ENCODE measurements at places on chromosomes 16 and 17.

DNA sequence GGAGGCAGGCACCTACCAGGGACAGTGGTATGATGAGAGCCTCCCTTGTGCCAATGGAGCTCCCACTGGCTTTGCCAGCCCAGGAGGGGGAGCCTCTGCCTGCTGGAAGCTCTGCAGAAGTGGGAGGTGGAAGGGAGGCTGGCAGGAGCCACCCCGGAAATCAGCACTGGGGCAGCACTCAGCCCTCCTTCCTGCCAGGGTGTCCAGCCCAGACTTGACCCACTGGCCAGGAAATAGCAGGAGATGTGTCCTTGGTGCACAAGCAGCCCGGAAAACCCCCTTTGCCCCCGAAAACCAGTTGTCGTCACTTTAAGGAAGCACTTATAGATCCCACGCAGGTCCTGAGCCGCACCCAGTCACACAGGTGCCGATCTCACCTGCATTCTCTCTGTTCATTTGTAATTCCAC lies 49.3 kb upstream of the CACNG4 start:
- no peaks in the 10 kb centered on the region for H3K36me3 ChIP-seq
- H3K27ac ChIP-seq = no peak overlapping the region
- DNase-seq = no peak
- no peaks in the 10 kb centered on the region for H3K4me1 ChIP-seq
- no peak overlapping the region for H3K4me3 ChIP-seq

GRCh38 chr17:76572201-76572910 lies 13.3 kb downstream of the ST6GALNAC2 start:
- H3K36me3 ChIP-seq = no peaks in the 10 kb centered on the region
- H3K4me1 ChIP-seq = no peaks in the 10 kb centered on the region
- DNase-seq = no peak
- no peak overlapping the region for H3K4me3 ChIP-seq
- no peaks in the 10 kb centered on the region for H3K27me3 ChIP-seq

DNA sequence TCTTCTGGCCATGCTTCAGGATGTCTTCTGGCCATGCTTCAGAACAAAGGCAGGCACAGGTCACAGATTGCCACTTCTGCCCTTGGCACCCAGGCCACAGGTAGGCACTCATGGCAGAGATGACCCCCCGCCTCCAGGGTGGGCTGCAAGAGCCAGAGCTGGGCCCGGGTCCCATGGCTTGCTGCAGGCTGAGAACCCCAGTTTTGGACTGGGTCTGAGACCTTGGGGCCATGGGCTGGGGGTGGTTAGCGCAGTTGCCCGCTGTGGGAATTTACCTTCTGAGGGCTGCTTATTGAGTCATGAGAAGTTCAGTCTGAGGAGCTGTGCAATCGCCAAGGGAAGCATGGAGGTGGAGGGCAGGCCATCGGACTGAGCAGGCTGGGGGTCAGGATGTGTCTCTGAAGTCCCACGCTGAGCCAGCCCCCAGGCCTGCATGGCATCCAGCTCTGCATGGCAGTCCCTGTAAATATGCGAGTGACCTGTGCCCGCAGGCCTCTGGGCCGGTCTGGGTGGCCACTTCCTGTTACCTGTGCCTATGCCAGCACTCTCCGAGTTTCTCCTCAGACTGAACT lies 1.7 kb downstream of the ANKRD13B start:
- no peak overlapping the region for H3K27ac ChIP-seq
- no peaks in the 10 kb centered on the region for H3K27me3 ChIP-seq
- H3K4me3 ChIP-seq = peak overlapping the region; percentile 61
- peaks cover 17% of the 10 kb centered on the region for H3K4me1 ChIP-seq
- no peaks in the 10 kb centered on the region for H3K36me3 ChIP-seq
- DNase-seq = no peak

DNA sequence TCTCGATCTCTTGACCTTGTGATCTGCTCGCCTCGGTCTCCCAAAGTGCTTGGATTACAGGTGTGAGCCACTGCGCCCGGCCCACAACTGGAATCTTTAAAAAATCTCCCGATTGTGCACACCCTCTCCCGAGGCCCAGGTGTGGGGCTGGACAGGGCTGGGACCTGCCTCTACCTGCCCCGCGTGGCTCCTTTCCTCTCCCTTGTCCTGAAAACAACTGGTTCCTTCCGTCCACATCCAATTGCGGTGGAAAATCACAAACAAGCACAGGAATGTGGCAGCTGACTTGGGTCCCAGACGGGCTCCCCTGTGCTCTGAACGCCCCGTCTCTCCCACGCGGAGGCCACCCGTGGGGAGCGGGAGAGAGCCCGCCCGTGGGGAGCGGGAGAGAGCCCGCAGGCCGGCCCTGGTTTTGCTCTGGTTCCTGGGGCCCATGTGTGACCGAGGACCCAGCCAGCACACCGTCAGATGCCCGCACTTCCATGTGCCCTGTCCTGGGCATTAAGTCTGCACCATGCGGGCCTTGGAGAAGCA lies 3.0 kb upstream of the TMEM204 start:
- H3K4me3 ChIP-seq = no peak overlapping the region
- H3K27ac ChIP-seq = peak overlapping the region; percentile 58
- H3K27me3 ChIP-seq = no peaks in the 10 kb centered on the region
- no peak for DNase-seq

- H3K27me3 ChIP-seq = no peaks in the 10 kb centered on the region
Measured at GRCh38 chr17:67576471-67577115, 141.1 kb upstream of the NOL11 start.

DNA sequence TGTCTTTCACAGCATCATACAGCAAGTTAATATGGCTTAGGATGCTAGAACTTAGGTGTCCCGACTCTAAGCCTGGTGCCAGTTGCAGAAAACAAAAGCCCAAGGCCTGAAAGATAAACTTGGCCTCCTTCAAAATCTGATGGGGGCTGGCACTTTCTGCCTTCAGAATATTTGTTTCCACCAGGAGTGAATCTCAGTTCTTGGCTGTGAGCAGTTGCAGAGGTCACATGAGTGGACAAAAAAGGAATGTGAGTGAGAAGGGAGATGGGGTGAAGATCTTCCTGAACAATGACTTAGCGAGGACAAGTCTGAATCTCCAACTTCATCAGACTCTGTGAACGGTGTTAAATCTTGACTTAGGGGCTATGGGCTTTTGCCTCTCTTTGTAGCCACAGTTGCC lies 46.6 kb downstream of the HOXB1 start:
- peak overlapping the region; percentile 4 for H3K4me3 ChIP-seq
- no peaks in the 10 kb centered on the region for H3K36me3 ChIP-seq
- H3K27ac ChIP-seq = peak overlapping the region; percentile 96

- H3K4me1 ChIP-seq = peaks cover 34% of the 10 kb centered on the region
- peak; percentile 86 for DNase-seq
- peak overlapping the region; percentile 49 for H3K27ac ChIP-seq
- H3K27me3 ChIP-seq = no peaks in the 10 kb centered on the region
- H3K4me3 ChIP-seq = peak overlapping the region; percentile 93
Measured at GRCh38 chr17:48051706-48052486, 3.7 kb downstream of the NFE2L1 start.

- peaks cover 8% of the 10 kb centered on the region for H3K36me3 ChIP-seq
- peak overlapping the region; percentile 81 for H3K4me3 ChIP-seq
- peaks cover 7% of the 10 kb centered on the region for H3K4me1 ChIP-seq
- no peak overlapping the region for H3K27ac ChIP-seq
Measured at GRCh38 chr16:1942047-1942809, 771 bp downstream of the MSRB1 start.

- no peaks in the 10 kb centered on the region for H3K36me3 ChIP-seq
- H3K4me1 ChIP-seq = no peaks in the 10 kb centered on the region
- no peaks in the 10 kb centered on the region for H3K27me3 ChIP-seq
- H3K27ac ChIP-seq = no peak overlapping the region
Measured at GRCh38 chr16:78786635-78787034, 687.2 kb downstream of the WWOX start.

GRCh38 chr16:9112166-9112843 lies 20.9 kb downstream of the HAPSTR1 start:
- peaks cover 4% of the 10 kb centered on the region for H3K36me3 ChIP-seq
- H3K4me1 ChIP-seq = peaks cover 20% of the 10 kb centered on the region
- H3K4me3 ChIP-seq = no peak overlapping the region

GRCh38 chr17:59652119-59652518 lies 32.4 kb downstream of the CLTC start:
- no peaks in the 10 kb centered on the region for H3K27me3 ChIP-seq
- peaks cover 20% of the 10 kb centered on the region for H3K36me3 ChIP-seq
- H3K4me3 ChIP-seq = no peak overlapping the region
- peak; percentile 83 for DNase-seq
- H3K27ac ChIP-seq = no peak overlapping the region
- peaks cover 4% of the 10 kb centered on the region for H3K4me1 ChIP-seq

DNA sequence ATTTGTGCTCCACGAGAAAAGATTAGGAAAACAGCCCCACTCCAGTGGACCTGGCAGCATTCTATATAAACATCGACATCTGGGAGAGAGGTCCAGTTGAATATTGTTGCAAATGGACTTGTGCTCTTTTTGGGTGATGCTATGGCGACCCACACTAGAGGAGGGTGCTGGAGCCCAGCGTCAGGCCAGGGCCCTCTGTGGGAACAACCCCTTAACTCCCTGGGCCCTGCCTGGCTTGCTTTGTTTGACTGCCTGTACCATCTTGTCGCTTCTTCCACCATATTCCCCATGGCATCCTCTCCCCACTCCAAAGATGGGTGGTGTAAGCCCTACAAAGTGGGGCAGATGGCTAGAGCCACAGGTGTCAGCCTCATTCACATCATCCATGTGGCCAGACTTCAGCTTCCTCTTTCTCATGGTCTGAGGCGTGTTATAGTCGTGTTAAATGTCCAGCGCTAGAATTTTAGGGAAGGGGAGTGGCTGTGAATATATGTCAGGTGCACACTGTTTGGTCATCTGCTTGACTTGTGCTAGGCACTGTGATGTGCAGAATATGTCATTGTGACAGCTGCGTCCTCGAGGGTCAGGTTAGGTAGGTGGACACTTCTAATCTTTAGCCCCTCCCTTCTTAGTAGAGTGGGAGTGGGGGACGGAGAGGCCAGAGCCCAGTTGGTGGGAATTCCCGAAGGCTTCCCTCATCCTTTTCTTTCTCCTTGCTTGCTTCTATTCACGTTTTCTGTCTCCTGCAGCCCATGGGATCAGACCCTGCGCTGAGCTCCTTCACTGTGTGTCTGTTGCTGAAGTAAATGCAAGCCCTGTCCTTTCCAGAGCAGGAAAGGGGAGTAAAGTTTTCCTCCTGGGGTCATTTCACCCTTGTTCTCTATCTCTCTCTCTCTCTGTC lies 49.8 kb downstream of the MPRIP start:
- no peak overlapping the region for H3K4me3 ChIP-seq
- H3K36me3 ChIP-seq = peaks cover 2% of the 10 kb centered on the region
- no peak overlapping the region for H3K27ac ChIP-seq

DNA sequence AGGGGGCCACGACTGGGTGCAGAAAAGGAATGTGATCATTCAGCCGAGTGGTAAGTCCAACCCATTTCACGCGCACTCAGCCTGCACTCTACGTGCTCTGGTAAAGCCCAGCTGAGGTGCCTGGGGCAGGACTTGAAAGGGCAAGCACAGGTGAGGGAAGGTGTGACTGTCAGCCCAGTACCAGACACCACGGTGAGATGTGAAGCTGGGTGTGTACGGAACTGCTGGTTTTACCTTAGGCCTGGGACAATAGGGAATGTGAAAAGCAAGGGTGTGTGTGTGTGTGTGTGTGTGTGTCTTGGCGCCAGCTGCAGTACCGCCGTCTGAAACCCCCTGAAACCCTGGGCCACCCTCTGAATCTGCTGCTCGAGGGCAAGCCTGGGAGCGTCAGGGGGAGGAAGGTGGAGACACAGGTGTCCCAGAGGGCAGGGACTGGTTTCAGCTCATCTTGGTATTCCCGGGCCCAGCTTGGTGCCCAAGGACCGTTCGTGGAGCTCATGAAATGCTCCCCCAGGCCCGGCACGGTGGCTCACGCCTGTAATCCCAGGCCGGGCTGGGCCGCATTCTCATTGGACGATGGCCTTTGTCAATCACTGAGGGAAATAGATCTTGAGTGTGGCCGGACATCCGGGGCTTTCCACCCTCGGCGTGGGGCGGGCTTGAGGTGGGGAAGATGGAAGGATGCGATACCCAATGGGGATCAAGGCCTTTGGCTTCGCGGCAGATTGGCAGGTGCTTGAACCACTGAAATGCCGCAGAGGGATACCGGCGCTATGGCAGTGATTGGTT lies 27.8 kb upstream of the ST6GALNAC1 start:
- peak; percentile 100 for DNase-seq
- H3K27me3 ChIP-seq = no peaks in the 10 kb centered on the region
- peak overlapping the region; percentile 63 for H3K4me3 ChIP-seq
- peaks cover 9% of the 10 kb centered on the region for H3K4me1 ChIP-seq
- peak overlapping the region; percentile 67 for H3K27ac ChIP-seq

GRCh38 chr17:45823598-45823997 lies 21.1 kb upstream of the SPPL2C start:
- H3K27me3 ChIP-seq = no peaks in the 10 kb centered on the region
- no peak overlapping the region for H3K27ac ChIP-seq
- no peaks in the 10 kb centered on the region for H3K4me1 ChIP-seq
- no peak overlapping the region for H3K4me3 ChIP-seq
- DNase-seq = no peak
- H3K36me3 ChIP-seq = no peaks in the 10 kb centered on the region

DNA sequence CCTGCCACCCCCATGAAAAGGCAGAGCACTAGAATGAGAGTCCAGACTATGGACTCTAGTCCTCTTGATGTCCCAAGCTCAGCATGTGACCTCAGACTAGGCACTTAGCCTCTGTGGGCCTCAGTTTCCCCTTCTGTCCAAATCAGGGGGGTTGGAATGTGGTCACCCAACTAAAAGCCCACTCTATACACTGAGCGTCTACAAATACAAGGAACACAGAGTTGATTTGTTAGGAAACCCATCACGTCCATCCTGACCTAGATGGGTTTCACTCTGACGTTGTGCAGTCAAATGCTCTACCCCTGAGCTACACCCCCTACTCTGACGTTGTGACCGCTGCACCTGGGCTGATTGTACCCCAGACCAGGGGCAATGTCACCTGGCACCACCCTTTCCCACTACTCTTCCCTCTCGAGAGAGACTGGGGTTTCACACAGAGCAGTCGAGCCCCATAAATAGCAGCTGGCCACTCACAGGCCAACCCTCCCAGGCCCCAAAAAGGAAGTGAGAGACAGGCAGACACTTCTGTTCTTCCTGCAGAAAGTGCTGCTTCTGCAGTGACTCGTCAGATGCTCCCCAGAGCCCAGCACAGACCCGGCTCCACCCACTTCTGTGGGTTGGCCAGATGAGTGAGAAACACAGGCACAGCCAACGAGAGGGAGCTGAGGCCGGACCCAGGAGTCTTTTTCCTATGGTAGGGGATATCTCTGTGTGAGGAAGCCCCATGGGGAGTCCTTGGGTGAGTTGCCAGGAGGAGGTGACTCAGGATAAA lies 16.1 kb upstream of the TNFRSF13B start:
- H3K27me3 ChIP-seq = no peaks in the 10 kb centered on the region
- no peaks in the 10 kb centered on the region for H3K36me3 ChIP-seq
- DNase-seq = peak; percentile 31
- H3K4me3 ChIP-seq = no peak overlapping the region
- H3K27ac ChIP-seq = no peak overlapping the region

DNA sequence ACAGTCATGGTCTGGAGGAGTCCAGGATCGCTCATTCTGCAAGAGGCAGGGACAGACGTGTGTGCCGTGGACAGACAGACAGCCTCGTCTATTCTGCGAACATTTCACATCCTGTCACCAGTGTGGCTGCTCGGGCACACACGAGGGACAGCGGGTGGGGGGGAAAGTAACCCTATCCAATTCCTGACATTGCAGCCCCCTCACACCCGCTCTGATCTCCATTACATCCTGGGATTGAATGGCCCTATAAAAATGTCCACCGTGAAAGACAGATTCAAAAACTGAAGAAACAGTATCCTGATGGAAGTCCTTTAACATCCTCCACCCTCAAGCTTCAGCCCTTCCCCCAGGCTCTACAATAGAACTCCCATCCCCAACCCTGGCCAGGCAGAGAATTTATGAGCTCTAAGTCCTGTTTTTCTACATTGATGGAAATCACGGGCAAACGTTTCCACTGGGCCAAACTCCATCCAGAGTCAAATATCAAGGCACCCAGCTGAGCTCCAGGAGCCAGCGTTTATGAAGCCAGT lies 39.4 kb downstream of the HS3ST3A1 start:
- peaks cover 14% of the 10 kb centered on the region for H3K4me1 ChIP-seq
- DNase-seq = peak; percentile 46
- H3K36me3 ChIP-seq = no peaks in the 10 kb centered on the region
- no peaks in the 10 kb centered on the region for H3K27me3 ChIP-seq

All from fibroblast of lung (primary cell).